ENCODE measurements at places on chromosomes 3 and 15.

DNA sequence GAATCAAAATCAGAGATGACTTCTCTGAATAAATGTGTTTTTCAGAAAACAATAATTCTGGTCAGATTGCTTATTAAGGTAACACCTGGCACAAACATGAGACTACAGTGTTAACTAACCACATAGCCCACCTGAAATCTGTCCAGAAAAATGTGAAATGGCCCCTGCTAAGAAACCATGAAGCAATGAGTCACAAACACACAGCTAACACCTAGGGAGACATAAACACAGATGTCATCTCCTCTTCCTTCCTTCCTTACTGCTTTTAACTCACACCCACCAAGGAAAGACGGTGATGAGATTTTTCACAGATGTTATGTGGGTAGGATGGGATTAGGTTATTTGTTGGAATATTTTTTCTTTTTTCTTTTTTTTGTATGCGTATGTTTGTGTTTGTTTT lies 315.0 kb upstream of the STAC start:
- DNase-seq: no peak

GRCh38 chr15:40054605-40054854 lies 15.5 kb upstream of the SRP14 start:
- no peak for DNase-seq

GRCh38 chr15:19987389-19988048 lies 554.1 kb downstream of the GOLGA6L6 start:
- DNase-seq: no peak

DNA sequence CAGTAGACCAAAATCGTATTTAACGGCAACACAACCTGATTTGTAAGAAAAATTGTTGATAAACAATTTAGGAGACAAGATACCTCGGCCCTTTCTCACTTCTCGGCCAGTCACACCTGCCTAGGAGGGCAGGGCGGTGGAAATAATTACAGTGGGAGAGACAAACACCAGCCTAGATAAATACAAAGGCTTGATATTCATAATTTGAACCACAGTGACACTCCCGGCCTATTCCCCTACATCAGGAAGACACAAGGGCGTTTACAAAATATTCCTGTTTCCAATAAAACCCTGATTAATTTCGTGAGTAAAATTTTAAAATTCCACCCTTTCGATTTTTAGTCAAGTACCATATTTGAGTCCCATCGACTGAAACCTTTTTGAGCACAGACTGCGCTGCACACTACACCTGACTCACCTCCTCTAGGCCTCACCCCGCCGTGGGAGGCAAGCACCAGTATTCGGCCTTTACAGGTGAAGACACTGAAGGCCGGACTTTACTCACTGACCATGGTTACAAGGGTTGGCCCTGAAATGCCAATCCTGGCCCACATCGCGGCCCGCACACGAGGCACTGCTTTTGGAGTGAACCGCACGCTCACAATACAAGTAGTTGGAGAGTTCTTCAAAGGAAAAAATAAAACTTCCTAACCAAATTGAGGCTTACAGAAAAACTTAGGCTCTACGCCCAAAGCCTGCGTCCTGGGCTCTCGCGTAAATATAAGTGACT lies 794 bp downstream of the ARPP19 start:
- DNase-seq: no peak
